ENCODE measurements at places on chromosomes 13 and 19.

DNA sequence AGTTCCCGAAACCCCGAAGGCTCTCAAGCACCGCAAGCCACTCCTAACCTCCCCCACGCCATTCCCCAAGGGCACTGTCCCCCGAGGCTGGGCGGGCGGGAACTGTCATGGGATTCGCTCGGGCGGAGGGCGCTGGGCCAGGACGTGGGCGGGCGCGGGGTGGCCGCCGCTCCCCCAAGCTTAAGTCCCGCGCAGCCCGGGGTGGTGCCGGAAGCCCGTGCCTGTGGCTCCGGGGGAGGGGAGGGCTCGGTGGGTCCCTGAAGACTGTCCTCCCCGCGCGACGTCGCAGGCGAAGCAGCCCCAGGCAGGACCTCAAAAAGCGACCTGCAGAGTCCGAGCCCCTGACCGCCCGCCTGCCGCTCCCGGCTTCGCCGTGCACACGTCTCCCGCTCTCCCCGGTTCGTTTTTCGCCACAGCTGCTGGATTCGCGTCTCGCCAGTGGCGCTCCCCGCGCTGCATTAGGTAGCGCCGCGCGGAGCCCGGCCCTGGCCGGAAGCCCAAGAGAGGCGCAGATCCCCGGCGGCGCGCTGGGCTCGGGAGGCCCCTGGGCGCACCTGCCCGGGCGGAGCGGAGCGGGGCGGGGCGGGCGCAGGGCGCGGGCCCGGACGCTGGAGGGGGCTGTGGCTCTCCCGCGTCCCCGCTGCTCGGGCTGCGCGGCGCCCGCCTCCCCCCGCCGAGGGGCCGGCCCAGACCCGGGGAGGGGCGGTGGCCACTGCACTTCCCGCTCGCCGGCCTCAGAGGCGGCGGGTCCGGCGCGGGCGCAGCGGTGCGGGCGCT lies at the start of gene FARP1:
Gene FARP1, plus strand, starts transcription at position 715 of the 777 bp plus-strand sequence. CDS start 70,149 bp downstream, outside the sequence.
- no peak for DNase-seq

DNA sequence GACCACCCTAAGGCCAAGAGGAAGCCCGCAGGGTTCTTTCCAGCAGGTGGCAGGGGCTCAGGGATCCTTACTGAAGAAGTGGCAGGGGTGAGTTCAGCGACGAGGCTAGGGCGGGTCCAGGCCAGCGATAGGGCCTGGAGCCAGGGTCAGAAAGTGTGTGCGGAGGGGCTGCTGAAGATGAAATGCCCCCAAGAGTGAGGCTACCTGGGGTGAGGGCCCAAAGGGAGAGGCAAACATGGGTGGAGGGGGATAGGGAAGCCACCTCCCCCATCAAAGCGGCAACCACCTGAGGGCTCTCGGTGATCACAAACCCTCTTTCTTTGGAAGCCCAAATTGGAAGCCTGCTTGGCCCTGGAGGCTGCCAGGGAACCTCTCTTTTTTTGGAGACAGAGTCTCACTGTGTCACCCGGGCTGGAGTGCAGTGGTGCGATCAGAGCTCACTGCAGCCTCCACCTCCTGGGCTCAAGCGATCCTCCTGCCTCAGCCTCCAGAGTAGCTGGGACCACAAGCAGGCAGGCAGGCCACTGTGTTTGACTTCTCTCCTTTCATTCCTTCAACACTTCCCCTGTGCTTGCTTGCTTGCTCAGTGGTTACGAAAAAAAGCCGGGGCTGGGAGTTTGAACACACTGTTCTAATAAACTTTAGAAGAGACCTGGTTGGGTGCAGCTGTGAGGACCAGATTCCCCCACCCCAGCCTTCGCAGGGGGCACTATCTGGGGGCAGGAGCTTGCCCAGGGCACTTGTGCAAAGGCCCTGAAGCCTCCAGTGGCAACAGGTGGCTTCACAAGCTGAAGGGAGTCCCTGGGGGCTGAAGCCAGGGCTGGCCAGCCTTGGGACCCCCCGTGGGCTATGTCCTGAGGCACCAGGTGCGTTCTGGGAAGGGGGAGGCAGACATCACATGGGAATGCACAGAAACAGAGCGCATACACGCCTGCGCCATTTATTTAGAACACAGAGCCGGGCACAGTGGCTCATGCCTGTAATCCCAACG lies 1.4 kb upstream of the ATP8B3 start:
- no peak for DNase-seq

DNA sequence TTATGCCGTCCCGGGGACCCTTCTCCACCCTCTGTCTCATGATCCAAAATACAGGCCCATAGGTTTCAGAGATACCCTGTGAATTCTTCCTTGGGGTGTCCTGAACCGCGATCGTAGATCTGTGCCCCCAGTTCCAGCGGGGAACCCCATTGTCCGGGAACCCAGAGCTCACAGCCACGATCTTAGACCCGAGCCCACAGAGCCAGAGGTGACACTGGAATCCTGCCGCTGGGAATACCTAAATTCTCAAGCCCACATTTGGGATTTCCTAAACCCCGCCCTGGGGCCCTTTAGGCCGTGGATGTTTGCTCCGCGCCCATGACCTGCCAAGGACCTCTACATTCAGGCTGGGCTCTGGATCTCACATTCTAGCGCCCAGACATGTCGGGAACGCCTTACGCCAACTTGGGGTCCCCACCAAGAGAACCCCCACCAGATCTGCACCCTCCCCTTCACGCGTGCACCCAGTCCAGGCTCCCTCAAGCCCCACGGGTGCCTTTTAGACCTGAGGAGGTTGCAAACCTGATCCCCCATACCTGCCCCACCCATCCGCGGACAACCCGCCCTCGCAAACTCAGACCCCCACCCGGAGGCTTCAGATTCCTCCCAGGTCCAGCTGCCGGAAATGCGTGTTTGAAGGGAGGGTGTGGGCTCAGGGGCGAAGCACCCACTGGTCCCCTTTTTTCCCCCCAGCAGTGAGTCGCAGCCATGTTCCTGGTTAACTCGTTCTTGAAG lies 605 bp downstream of the CAPNS1 start:
- DNase-seq = no peak

GRCh38 chr13:72849571-72849970 lies 67.6 kb downstream of the PIBF1 start:
- no peak for DNase-seq

- DNase-seq = no peak
Observed at GRCh38 chr13:100124265-100124664, 35.4 kb downstream of the PCCA start.

- DNase-seq = no peak
Observed at GRCh38 chr13:69623973-69624372, 483.7 kb upstream of the ATXN8OS start.

- no peak for DNase-seq
Observed at GRCh38 chr19:13784731-13785452, 10.4 kb upstream of the ZSWIM4 start.

- no peak for DNase-seq
Observed at GRCh38 chr13:110150384-110151101, 156.4 kb downstream of the COL4A1 start.

GRCh38 chr13:47135800-47136503 lies 239.1 kb upstream of the HTR2A start:
- DNase-seq = no peak

DNA sequence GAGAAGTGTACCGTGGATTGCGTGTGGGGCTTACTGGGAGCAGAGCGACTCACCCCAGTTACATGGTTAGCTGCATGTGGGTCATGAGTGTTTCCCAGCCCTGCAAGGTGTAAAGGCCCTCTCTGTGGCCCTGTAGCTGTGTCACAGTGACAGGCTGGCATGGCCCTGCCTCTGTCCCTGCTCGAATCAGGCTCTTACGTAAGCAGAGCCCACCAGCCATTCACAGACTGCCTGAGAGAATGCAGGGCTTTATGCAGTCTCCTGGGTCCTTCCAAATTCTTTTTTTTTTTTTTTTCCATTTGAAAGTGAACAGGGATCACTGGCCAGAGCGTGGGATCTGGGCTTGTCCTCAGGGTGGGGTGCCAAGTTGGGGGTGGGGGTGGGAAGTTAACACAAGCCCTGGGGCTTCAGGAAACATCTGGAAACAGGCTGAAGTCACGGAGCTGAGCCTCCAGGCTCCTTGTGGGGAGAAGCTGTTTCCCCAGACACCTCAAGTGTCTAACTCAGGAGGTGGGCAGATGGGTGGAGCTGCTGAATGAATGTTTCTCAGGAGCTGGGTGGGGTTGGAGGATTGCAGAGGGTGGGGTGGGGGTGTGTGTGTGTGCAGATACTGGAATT lies 13.4 kb downstream of the TECR start:
- no peak for DNase-seq

DNA sequence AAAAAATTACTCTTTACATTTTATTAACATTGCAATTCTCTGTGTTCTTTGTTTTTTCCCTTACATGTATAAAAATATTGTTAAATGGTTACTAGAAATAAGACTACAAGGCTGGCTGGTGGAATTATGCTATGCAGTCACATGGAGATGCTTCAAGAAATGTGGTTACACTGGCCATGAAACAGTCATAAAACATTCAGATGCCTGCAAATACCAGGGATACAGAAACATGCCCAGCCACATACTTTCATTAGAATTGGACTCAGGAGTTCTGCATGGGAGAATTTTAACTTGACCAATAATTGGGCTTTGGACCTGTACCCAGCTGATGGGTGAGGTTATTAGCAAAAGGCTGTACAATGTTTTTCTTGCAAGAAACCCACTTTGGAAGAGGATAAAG lies 1407.7 kb upstream of the SLC10A2 start:
- no peak for DNase-seq

GRCh38 chr19:12628040-12629022 lies 17.6 kb downstream of the ZNF791 start:
- no peak for DNase-seq

DNA sequence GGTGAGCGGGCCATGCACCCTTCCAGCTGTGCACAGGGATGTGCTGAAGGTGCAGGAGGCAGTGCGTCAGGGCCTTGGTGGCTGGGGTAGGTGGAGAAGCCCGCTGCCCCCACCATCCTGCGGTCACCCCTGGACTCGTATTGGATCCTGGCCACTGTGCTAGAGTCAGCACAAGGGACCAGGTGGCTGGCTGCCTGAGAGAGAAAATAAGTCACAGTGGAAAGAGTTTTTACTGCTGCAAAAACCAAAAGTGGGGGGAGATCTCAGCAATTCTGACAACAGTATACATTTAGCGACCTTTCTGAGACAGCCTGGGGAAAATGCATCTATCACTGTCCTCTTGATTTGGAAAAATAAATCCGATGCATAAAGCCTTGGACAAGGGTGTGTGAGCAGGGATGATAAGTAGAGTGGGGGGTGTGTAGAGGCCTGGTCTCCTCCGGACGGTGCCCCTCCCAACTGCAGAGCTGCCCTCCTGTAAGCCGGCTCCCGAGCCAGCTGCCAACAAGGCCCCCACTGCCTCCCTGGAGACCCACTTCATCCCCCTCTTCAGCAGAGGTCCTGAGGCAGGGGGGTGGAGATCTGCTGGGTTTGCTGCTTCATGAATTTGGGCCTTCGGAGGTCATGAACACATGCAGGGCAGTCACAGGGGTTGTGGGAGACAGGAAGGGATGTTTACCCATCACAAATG lies 84.2 kb downstream of the SLC7A1 start:
- no peak for DNase-seq

DNA sequence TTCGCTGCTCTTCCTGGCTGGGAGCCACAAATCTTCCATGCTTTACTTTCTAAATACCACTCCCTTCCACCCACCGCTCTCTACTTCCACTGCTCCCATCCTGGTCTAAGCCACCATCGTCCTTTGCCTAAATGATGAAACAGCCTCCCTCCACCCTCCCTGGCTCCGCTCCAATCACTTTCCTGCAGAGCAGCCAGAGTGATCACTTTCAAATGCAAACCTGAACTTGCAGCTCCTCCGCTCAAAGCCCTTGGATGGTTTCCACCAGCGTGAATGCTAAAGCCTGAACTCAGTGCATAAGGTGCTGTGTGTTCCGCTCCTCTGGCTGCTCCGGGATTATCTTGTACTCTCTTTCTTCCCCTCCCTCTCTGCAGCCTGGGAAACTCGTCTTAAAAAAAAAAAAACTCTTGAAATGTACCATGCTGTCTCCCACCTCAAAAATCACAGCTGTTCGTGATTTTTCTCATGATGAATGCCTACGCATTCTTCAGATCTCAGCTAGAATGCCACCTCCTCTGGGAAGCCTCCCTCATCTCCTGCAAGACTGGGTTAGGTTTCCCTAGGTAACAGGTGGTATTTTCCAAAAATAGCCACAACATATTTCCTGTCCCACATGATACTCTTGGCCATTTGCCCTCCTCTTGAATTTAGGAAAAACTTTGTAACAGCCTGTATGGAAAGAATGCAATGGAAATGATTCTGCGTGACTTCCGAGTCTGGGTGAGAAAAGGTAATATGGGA lies 3.7 kb upstream of the SIN3B start:
- DNase-seq = no peak

DNA sequence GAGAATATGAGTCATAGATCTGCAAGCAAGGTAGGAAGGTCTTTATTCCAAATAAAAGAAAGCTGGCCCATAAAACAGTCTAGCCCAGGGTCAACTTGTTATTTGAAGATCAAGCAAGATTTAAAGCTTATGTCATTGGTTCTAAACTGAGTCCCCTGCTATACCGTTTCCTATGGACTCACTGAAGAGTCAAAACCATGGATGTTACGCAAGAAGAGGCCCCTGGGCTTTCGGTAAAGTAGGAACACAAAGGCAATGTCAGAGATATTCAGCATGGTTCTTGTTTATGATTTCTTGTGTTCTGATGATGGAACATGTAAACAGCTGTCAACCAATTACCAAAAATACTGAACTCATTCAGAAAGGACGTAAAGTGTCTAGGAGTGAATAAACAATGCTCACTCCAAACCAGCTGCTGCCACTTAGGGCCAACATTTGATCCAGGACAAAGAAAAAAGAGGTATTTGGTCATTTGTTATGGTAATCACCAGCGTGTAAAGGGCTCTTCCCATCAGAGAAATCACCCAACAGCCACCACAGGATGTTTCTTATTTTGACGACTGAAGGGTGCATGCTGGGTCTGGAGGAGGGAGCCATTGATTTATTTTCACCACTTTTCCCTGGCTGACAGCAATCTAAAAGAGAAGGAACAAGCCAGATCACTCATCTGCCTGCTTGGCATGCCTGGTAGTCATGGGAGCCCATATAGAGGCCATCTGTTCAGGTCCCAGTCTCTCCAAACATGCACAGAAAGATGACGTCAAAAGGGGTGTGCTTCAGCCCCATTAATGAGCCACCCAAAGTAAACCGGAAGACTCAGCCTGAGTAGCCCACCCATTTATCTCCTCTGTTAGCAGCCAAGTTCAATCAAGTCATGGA lies 68.3 kb downstream of the FGF14 start:
- no peak for DNase-seq

DNA sequence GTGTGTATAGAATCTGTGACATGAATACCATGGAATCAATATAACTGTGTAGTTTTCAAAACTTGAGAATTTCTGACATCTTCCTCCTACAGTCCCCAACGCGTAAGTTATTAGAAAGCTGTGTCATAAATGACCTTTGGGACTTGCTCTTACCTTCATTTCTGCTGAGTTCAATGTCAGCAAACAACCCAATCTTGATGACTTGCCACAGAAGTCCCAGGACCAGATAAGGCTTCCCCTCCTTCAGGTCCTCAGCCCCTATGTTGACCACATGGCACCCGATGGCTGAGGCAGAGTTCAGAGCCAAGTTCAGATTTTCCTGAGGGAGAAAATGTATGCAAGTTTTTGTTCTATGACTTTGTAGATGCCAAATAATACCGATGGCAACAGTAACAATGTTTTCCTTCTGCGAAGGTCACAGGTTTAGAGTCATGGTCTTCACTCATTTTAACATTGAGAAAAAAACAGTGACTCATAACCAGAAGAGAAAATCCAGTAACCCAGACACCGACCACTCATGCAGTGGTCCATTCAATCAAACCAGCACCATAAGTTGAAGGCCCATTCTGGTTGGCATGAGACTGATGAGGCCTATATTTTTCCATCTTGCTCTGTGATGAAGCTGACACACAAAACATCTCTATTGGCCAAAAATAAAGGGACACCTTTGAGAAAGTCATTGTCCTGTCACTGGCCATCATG lies 29.2 kb downstream of the LCP1 start:
- no peak for DNase-seq
